ENCODE measurements at places on chromosomes 7 and 10. TPM values are rescaled to one million over a fixed set of nuclear protein-coding genes. Genes with fewer than 3 reads are reported as not detected.
A peak's percentile ranks its signal among the peaks of the same experiment; 100 is the strongest.

DNA sequence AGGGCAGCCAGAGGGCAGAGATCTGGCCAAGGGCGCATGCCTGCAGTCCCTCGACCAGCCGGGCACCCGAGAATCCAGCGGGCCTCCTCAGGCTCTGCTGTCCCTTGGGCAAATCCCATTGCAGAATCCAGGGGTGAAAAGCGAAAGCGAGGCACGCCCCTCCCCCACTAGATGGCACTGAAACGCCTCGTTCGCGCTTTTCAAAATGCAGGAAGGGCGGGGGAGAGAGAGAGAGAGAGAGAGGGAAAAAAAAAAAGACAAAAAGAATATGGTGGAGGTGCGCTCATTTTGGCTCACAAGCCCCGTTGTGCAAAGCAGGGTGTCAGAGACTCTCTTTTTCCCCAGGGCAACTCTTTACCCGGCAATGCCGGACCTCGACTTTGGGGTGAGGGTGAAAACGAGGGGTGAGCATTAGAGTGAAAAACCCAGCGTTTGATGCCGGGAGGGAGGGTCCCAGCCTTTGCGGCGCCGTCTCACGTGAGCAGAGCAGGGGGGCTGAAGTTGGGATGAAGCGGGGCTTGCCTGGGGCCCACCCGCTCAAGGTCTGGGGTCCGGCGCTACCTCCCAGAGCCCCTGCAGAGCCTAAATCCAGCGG, 2.5 kb upstream of the TMEM178B start:
- peak; percentile 4 for DNase-seq

CDC14C gene
- not detected for total RNA-seq

GRCh38 chr10:130636313-130636930, 500.2 kb downstream of the GLRX3 start:
- DNase-seq: no peak

- DNase-seq: no peak
Observed at GRCh38 chr7:36937754-36938563, 213.7 kb upstream of the AOAH start.

DNA sequence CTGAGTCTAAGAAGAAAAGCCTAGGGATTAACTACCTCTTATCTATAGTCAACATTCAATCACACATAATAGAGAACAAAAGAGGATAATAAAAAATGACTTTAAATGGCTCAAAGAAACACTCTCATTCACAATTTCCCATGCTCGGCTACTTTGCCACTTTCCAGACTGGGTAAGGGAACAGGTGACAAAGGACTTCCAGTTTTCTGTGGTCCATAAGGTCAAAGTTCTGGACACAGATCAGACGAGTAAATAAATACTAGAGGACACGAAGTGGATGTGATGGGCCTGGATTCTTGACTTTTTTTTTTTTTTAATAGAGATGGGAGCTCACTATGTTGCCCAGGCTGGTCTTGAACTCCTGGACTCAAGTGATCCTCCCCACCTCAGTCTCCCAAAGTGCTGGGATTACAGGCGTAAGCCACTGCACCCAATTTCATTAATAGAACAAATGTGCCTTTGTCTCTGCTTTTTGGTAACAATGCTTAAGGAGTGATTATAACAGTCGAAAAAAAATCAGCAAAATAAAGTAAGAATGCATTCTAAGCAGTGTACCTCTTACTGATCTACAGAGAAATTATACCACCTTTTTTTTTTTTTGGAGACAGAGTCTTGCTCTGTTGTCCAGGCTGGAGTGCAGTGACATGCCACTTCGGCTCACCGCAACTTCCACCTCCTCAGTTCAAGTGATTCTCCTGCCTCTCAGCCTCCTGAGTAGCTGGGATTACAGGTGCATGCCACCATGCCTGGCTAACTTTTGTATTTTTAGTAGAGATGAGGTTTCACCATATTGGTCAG, 70.6 kb downstream of the WAPL start:
- no peak for DNase-seq

DNA sequence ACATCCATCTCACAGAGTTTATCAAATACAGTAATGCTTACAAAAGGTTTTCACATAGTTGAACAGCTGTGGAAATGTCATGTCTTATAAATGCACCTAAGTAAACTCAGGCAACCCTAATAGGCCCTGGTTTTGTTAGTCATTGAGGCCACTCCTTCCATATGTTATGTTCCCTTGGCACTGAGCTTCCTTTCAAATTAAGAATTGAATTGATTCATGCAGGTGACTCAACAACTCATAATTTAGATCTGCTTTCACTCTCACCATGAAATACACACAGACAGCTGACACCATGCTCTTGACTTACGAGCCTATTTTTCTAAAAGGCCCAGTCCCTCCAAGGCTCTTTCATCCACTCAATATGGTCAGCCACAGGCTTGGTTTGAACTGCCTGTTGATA, 476.9 kb downstream of the KCNMA1 start:
- peak; percentile 82 for DNase-seq

IFIT2 gene
- 9.6 TPM for total RNA-seq

GRCh38 chr10:72274730-72275350, 1.1 kb downstream of the DDIT4 start:
- peak; percentile 86 for DNase-seq

- DNase-seq: peak; percentile 14
Observed at GRCh38 chr7:133491846-133492652, 239.2 kb downstream of the EXOC4 start.

SYT15 gene
- total RNA-seq: 0.51 TPM

GRCh38 chr7:158885624-158886023, 29.3 kb downstream of the DYNC2I1 start:
- DNase-seq: peak; percentile 34

- DNase-seq: peak; percentile 51
Observed at GRCh38 chr7:45881759-45882464, 6.4 kb upstream of the IGFBP1 start.

TUBB8 gene
- 0.09 TPM for total RNA-seq

- no peak for DNase-seq
Observed at GRCh38 chr7:111558991-111559390, 3.3 kb downstream of the IMMP2L start.

DNA sequence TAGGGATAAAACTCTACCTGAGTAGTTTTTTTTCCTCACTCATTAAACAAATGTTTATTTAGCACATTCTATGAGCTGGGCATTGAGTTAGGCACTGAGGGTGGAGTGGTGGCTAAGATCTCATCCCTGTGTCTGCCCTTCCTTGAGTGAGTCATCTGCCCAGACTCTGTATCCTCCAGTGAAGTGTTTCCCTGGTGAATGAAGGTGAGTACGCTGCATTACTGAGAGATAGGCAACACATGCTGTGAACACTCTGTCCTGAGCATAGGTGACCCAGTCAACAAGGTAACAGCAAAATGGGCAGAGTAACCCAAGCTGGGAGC, 5.8 kb downstream of the PITX3 start:
- no peak for DNase-seq

INHBA gene
- 0.60 TPM for total RNA-seq

DNA sequence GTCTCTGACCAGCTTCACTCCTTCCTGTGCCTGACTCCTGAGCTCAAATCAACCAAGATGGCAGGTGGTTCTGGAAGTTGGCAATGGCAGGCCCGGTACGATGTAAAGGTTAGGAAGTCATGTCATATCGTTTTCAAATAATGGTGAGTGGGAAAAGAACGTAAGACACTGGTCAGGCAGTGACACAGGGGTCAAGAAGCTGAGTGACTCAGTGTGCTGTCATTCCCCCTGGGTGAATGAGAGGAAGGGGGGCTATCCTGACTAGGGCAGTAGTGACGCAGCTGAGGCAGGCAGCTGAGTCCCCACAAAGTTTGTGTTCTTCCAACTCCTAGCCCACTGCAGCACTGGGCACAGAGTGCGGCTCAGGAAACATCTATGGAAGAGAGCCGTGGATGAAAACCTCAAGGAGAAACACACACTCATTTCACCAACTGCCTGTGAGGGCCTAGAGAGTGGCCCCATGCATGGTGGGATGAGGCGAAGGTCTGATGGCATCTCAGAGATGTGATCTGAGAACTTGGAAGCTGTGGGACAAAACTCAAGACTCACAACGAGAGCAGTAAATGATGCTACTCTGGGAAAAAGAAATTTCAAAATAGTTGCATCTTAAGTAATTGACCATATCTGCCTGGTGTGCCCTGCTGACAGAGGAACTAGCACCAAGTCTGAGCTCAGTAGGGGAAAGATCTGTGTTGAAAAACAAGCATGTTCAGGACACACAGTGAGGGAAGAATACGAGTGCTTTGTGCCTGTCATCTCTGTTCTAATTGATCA, 23.2 kb downstream of the CREB3L2 start:
- DNase-seq: peak; percentile 93

UPK3BL1 gene
- total RNA-seq: 12.6 TPM

DNA sequence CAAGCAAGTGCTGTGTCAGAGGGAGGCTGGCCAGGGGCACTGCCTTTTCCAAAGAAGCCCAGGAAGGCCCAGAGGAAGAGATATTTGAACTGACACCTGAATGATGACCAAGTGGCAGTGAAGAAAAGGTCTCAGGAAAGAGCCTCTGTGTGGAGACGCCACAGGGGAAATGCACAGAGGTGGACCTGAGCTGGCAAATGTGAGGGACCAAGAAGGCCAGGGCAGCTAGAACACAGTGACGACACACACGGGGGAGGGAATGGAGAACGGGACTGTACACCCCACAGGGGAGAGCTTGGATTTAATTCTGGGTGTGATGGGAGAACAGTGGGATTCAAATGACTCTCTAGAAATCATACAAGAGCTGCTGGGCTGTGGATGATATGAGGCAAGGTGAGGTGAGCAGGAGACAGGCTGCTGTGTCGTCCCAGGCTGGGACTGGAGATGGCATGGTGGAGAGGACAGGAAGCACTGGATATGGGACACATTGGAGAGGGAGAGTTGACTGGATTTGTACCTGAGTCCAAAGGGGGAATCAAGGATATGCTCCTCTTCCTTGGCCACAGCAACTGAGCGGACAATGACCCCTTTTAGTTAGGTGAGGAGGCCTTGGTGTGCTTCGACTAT, 84.2 kb upstream of the DDC start:
- DNase-seq: no peak

- DNase-seq: no peak
Observed at GRCh38 chr7:1291357-1291689, 58.7 kb downstream of the UNCX start.

DNA sequence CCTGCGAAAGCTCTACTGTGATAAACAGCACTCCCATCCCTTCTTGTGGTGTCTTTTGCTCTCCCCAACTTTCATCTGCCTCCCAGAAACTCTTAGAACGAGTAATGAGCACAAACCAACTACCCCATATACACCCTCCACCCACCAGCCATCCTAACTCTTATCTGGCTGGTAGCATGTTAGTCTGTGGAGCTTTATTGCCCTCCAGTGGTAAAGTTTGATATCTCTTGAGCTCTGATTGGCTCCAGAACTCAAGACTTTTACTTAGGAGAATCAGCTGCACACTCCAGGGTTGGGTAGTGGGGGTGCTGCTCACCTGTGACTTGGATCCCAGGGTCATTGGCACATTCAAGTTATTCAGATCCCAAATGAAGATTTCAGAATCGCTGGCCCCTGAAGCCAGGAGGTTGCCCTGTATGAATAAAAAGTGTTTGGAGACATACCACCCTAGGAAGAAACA, 10.9 kb downstream of the SEC31B start:
- peak; percentile 75 for DNase-seq

CCL24 gene
- total RNA-seq: not detected

DNA sequence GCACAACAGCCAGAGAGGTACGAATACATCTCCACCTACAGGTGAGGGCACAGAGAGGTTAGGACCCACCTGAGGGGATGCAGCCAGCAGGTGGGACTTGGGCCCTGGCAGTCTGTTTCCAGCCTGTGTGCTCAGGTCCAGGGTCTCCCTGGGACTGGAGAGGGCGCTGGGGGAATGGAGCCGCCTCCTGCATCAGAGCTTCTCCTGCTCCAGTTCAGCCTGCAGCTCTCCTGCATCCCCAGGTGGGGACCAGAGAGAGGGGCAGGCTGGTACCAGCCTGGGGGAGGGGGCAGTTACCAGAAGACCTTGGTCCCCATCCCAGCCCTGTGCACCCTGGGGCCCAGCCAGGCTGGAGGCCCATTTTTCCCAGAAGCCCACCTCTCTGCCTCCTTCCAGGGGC, 80.7 kb downstream of the LHPP start:
- no peak for DNase-seq

GRCh38 chr10:76106611-76107010, 675.2 kb downstream of the LRMDA start:
- DNase-seq: no peak

DNA sequence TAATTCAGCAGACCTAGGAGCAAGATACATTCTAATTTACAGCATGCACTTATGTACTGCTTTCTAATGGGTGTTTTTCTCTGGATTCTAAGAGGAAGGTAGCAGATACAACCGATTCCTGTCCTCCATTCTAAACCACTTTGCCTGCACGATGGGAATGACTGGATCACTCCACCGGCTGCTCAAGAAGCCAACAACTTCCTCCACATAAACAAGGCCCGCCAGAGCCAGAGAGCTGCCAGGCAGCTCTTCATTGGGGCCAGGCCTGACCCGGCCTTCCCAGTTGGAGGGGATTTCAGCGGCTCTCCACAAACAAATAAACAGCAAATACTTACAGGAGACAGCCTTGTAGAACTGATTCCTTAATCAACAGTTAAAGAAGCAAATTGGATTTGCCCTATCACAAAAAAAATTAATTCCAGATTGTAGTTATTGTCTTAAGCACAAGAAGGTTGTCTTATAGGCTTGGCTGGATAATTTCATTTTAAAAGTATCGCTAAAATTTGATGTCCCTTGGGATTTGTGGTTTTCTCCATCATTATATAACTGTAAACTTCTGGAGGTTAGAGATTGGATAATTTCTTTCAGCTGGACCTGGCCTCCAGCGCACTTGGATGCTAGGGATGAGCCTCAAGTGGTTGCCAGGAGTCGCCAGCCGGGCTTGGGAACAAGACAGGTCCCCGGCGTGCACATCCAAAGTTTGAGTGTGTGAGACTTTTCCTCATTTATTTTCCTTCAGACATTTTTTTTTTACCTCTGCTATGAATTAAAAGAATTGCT, 20.9 kb downstream of the EBF3 start:
- peak; percentile 30 for DNase-seq

DNA sequence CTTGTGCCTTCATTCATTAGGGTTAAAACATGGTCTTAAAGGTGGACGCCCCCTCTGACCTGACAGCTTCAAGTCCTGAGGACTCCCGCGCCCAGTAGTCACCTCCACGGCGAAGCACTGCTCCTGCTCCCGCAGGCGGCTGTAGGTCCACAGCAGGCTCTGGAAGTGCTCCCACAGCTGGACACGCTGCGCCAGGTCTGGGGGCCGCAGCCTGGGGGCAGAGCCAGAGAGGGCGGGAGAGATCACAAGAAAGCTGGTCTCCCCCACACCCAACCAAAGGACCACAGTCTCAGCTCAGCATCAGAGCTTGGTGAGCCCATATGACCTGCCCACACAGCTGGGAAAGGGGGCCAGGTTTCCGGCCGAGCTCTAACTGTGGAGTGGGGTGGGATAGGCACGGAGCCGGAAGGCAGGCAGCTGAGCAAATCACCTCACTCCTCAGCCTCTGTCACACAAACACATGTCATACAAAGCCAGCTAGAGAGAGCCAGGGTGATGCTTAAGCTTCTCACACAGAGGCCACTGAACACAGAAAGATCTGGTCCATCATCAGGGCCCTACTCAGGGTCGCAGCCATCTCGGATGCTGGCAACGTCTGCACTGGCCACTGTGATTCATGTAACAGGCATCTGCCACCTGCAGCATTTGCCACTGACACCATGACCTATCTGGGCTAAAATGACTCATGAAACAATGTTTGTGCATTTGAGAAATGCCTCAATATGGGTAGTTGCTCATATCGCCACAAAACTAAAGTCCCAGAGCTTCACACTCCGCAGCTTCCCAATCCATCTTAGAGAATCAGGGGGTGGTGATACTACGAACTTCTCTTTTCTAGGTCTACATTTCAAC, 12.6 kb downstream of the HPS1 start:
- peak; percentile 62 for DNase-seq

CTAGE4 gene
- total RNA-seq: not detected

RHOBTB1 gene
- total RNA-seq: 45.6 TPM

GDF2 gene
- not detected for total RNA-seq

- DNase-seq: no peak
Observed at GRCh38 chr10:48468130-48468790, 136.6 kb downstream of the ARHGAP22 start.

All from dermis blood vessel endothelial cell (primary cell).